ENCODE measurements at places on chromosomes 2 and 18.
A peak's percentile ranks its signal among the peaks of the same experiment; 100 is the strongest.

DNA sequence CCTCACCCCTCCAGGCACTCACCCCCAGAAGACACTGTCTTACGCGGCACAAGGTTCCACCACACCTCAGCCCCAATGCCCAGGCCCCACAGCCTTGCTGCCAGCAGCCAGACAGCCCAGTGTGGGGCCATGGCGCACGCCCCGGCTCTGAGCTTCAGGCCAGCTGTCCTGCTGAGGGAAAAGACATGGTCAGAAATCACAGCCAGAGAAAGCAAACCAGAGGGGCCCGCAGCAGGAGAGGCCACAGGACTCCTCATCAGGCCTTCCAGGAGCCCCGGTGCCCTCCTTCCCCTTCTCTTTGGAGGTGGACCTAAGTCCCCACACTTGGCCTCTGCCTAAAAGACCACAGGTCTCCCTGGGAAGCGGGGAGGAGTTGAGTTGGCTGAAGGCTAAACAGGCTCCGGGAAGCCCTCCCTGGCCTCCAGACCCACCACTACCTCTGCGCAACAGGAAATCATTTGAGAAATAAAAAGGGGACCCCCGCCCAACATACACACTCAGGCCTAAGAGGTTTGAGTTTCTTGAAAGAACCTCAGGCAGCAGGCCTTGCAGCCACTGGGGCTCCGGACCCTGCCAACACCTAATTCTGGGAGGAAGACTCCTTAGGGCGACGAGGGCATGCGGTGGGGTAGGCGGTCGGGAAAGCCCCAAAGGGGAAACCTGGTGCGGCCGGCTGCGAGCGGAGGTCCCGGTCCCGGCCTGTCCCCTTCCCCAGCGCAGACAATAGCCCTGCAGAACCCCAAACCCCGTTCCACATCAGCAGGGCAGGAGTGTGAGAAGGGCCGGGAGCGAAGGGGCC is 1.9 kb downstream of the SEMA4C start:
- DNase-seq: no peak

DNA sequence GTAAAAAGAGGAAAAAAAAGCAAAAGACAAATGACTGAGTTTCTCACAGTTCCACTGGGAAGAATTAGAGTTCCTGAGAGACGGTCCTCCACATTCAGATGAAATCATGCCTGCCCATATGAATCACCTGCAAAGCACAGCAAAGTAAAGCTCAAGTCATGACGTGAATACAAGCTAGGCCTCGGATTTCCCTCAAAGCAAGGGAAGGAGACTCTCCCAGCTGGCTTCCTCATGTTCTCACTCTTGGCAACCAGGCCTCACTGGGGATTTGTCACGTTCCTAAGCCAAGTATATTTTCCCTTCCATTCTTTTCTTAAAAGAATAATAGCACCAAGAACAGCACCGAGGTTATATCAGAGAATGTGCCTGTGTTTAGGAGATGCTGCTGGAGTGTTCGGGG is 47.0 kb downstream of the CYP27C1 start:
- no peak for DNase-seq

DNA sequence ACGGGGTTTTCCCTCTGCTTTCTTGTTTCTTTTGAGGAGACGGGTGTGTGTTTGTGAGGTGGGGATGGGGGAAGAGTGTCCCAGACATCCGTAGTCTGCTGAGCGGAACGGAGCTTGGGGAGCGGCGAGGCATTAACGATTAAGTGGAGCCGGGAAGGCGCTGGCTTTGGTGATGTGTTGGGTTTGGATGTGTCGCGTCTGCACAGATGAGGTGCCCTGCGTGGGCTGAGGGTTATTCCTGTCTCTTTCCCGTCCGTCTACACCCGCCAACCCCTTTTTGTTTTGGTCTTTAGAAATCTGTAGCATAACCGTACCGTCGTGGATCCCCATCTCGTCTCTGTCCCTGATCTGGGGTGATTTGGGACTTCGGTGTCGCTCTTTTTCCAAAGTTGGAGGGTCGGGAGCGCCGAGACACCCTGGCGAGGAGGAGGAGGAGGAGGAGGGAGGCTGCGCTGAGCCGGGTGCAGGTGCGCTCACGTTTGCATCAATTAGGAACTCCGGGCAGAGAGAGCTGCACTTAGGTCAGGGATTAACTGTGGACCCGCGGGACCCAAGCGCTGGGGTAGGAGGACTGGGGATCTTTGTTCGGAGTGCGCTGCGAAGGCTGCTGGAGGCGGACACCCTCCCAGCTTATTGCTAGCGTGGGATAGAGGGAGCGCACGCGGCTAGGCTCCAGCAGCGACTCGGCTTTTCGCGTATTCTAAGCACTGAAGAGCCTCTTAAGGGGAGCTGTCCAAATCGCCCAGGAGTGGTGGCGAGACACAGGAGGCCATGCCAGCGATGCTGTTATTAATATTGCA is 720.3 kb downstream of the DPP10 start:
- DNase-seq: peak; percentile 29

DNA sequence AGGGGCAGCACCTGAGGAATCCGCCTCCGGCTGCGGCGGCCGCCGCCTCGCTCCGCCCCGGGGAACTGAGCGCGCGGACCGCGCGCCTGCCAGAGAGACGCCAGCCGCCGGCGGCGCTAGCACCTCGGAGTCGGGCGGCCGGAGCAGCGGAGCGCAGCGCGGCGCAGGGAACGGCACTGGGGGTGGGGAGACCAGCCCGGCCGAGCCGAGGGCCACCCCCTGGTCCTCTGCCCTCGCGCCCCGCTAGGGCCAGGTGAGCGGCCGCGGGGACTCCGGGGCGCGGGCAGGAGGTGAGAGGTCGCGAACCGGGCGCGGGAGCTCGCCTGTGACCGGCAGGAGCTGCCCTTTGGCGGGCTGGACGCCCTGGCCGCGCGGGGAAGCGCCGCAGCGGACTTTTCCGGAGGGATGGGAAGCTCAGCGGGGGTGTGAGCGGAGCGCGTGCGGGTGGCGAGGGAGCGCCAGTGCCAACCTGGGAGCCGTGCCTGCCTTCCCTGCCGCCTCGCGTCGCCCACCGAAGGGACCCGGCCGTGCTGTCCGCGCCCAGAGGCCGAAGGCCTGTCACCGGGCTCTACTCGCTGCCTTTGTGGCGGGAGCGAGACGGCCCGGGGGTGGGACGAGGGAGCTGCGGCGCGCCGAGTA is at the start of gene GREB1L:
Gene GREB1L, plus strand, starts transcription at position 92 of the 639 bp plus-strand sequence. CDS start 141,287 bp downstream, outside the sequence.
- no peak for DNase-seq

DNA sequence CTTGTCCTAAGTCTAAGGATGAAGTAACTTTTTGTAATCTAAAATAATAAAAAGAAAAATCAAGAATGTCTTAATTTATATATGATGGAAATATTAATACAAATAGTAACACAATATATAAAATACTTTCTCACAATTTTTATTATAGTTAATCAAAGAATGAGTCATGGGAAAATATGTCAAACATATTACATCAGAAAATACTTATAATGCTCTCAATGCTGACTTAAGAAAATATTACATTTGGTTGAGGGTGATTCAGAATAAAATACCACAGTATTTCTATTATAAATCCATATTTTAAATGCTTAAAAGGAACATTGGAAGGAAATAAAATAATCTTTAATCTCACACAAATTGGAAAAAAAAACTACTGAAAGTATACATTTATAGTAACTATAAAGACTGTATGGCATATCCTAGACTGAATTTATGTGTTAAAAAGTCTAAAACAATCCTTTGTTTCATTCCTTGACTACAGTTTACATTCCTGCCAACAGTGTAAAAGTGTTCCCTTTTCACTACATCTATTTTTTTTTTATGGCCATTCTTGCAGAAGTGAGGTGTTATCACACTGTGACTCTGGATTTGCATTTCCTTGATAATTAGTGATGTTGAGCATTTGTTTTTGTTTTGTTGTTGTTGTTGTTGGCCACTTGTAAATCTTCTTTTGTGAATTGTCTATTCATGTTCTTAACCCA is 1573.5 kb upstream of the ACVR2A start:
- DNase-seq: no peak

GRCh38 chr2:155412598-155412997 is 714.1 kb downstream of the KCNJ3 start:
- DNase-seq: no peak

GRCh38 chr2:101729521-101730190 is 32.1 kb downstream of the MAP4K4 start:
- DNase-seq: no peak

- DNase-seq: no peak
Measured at GRCh38 chr2:102337481-102338386, 17.9 kb upstream of the IL18R1 start.

- DNase-seq: no peak
Measured at GRCh38 chr2:51231071-51231470, 199.1 kb upstream of the NRXN1 start.

DNA sequence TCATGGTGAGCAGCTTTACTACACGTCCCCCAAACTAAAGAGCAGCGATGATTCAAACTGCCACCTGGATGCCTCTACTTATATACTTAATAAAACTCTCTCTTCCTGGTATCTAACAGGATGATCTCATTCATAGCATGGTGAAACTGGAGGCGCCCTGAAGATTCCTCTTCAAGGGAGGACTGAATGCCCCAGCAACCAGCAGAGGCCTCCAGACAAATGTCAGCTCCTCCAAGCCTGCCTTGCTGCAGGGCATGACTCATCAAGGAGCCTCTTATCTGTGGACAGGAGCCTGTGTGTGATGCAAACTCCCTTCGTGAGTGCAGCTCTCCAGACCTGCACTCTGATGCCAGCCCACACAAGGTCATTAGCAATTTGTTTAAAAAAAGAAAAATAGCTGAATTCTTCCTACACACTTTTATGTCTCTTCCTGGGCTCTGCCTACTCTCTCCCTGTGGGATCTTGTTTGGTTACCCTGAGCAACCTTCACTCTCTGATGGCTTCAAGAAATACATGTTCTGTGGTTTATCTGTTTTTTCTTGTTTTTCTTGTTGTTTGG is 30.2 kb downstream of the LONRF2 start:
- no peak for DNase-seq

DNA sequence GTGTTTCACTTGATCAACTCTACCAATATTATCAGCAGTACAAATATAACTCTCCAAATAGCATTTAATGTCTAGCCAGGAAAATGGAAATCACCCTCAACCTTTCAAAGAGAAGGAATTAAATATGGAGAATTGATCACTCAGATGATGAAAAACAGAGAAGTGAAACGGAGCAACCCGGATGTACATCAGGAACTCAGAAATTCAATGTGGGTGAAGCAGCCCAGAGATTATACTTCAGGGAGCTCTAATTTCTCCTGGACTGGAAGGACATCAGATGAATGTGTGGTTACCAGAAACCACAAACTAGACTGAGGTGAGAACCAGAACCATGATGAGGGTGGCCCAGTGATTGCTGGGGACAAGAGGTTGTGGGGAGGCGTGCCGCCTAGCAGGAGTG is 35.5 kb upstream of the COBLL1 start:
- no peak for DNase-seq

GRCh38 chr2:175742367-175742766 is 259.7 kb downstream of the LNPK start:
- DNase-seq: no peak
